ENCODE measurements at places on chromosomes 12 and 14.

- DNase-seq = no peak
Observed at GRCh38 chr12:50005175-50005574, 20.1 kb downstream of the RACGAP1 start.

- no peak for DNase-seq
Observed at GRCh38 chr12:22122359-22122758, 76.3 kb downstream of the CMAS start.

DNA sequence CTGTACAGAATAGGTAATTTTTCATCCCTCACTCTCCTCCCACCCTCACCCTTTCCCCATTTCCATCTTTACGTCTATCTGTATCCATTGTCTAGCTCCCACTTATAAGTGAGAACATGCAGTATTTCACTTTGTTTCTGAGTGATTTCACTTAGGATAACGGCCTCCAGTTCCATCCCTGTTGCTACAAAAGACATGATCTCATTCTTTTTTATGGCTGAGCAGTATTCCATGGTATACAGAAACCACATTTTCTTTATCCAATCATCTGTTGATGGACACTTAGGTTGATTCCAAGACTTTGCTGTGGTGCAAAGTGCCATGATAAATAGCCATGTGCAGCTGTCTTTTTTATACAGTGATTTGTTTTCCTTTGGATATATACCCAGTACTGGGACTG is 16.4 kb downstream of the EEA1 start:
- no peak for DNase-seq

DNA sequence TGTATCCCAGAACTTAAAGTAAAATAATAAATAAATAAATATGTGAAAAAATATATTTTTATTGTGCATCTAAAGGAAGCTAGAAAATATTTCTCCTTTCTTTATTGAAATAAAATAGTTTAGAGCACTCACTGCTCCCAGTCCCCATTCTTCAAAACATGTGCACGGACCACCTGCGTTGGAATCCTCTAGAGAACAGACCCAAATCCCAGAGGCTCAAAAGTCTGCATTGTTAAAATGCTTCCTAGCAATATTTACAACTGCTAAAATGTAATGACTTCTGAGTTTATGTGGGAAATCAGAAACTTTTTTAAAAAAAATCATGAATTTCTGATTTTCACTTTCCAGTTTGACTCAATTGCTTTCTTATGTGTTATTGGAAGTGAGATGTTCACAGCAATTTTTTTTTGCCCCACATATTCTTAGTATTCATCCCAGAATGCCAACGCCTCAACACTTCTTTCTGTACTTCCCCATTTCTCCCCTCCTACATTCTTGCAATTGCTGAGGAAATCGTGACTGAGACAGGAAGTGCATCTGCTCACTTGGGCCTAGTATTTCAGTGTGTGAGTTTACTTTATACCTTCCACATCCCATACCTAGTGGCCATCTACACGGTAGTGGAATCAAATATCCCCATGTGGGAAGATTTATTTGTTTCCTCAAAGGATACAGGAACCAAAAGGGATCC is 116.0 kb upstream of the FLRT2 start:
- no peak for DNase-seq

DNA sequence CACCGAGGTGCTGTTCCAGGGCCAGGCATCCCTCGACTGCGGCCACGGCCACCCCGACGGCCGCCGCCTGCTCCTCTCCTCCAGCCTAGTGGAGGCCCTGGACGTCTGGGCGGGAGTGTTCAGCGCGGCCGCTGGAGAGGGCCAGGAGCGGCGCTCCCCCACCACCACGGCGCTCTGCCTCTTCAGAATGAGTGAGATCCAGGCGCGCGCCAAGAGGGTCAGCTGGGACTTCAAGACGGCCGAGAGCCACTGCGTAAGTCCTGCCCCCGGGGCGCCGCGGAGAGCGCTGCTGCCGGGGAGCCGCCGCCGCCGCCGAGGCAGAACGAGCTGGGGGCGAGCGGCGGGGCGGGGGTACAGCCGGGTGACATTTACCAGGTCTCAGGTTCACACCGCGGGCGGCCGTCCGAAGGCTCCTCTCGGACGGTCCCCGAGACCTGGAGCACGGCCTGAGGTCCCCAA is 1.4 kb downstream of the PLXNC1 start:
- no peak for DNase-seq

GRCh38 chr12:52225752-52226151 is 7.3 kb upstream of the KRT7 start:
- no peak for DNase-seq

DNA sequence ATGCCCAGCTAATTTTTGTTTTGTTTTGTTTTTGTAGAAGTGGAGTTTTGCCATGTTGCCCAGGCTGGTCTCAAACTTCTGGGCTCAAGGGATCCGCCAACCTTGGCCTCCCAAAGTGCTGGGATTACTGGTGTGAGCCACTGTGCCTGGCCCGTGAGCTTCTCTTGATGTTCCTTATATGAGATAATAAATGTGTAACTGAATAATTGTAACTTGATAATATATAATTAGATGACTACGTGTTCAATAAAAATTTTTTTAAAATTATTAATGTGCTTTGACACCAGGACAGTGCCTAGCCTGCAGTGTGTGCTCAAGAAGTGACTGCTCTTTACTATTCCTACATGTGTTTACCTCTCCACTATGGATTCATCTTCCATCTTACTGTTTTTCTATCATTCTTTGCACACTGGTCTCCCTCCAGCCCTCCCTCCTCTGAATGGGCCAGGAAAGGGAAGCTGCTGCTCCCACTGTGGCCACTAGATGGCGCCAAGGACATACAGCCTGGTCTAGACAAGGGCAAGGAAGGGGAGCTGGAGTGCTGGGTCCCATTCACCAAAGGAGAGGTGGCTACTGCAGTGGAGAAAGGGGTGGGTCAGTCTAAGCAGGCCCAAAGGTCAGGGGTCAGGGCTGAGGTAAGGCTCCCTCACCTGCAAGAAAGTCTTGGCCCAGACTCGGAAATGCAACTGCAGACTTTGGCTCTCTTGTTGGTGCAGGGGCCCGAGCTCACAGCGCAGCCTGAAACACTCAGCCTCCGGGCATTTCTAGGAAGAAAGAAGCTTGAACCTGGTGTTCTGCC is 14.7 kb upstream of the ZNF385A start:
- DNase-seq = peak; percentile 94

All from tibial artery (tissue), 4 donors.